NCI-H2081 (cell line): ENCODE measurements at places on chromosomes 3 and 15.

GRCh38 chr15:50519740-50520425, 26.6 kb downstream of the USP50 start:
- no peak for DNase-seq

DNA sequence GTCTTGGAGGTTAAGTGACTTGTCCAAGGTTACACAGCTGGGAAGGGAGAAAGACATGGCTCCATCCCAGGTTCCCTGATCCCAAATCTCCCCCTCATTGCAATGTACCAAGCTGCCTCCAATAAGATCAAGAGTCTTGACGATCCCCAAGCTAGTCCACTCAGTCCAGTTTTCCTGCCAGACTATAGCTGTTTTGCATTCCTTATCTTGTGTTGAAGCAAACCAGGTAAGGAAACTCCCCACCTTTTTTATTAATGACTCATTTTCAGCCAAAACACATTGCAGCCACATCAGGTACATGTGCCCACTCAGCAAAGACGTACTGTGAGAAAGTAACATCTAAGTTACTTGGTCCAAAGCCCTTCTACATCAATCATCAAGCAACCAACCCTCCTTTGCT, 41.9 kb downstream of the LIPC start:
- DNase-seq: no peak

DNA sequence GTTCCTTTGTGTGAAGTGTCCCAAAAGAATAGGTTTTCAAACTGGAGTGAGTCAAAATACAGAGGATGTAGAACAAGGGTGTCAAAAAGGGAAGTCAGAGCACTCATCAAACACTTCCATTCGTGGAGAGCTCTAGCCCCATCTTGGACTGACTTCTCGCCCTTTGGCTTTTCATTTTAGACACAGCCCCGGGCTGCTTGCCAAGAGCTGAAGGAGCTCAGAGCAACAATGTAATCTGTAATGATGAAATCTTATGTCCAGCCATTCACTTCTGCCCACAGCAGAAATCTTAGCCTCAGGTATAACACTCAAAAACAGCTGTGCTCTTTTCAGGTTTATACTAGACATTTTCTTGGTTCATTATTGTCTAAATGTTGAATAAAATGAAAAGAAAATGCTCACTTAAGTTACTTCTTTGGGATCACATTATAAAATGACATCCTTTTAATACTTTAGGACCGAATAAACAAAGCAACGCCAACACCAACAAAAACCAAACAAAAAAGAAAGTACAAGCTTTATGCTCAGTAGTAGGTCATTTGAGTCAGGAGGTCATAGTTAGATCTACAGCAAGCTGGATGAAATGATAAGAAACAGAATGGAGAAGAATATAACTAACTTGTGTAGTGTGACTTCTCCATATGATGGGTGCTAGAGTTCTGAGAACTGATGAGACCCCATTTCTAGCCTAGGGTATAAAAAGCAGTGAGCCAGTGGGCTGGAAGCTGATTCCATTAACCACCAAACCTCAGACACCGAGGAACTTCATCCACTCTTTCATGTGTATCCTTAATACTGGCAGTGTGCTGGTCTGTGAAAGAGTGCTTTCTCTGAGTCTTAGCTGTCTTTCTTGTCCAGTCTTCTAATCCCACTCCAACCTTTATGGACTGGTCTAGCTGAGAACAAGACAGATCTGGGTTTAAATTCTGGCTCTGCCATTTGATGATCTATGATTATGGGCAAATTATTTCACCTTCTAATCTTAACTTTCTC, 131.8 kb upstream of the SLC7A14 start:
- DNase-seq: no peak

- DNase-seq: no peak
These were observed 30.1 kb upstream of the SLC24A5 start for GRCh38 chr15:48090666-48091065.

GRCh38 chr3:108820586-108820985, 2.0 kb upstream of the TRAT1 start:
- no peak for DNase-seq

DNA sequence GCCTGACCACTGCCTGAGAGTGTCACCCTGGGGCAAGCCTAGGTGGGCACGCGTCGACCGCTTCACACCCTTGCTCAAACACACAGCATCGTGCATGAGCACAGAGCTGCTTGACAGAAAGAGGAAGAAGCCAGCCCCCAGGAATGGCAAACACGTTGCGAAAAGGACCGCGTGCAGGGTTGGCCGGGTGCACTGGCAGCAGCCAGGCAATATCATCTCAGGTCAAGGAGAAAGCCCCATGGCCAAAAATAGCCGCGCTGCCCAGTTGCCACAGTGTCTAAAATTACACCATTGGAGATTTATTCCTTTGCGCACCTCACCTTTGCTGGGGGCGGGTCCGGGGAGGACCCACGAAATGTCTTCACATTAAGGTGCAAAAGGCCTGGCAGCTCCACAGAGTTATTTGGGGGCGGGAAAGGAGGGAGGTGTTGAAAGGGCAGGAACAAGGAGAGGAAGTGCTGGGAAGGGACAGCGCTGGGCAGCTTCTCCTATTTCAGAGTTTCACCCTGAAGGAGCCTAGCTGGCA, 44.7 kb upstream of the NR2F2 start:
- no peak for DNase-seq

- DNase-seq: peak; percentile 31
These were observed 92.8 kb upstream of the UBE2E1 start for GRCh38 chr3:23712656-23713559.

GRCh38 chr15:51621155-51621765, 1.3 kb downstream of the DMXL2 start:
- no peak for DNase-seq

GRCh38 chr15:63369781-63370180, 11.9 kb downstream of the CA12 start:
- DNase-seq: no peak

DNA sequence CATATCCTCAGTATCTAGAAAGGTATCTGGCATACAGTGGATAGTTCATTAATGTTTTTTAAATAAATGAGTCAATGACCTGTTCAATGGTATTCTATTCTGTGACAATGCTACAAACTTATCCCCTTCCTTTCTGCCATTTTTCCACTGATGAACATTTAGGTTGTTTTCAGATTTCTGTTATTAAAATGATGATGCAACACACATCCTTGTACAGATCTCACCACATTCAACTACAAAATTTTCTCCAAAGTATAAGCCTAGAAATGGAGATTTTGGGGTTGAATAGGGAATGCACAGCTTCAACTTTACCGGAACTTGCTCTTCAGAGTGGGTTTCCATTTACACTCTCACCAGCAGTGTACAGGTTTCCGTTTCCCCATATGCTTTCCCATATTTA, 210.2 kb downstream of the ISL2 start:
- DNase-seq: no peak
